ENCODE measurements at places on chromosomes 16 and 17. TPM values are rescaled to one million over a fixed set of nuclear protein-coding genes. Genes with fewer than 3 reads are reported as not detected.
A peak's percentile ranks its signal among the peaks of the same experiment; 100 is the strongest.

ALOX15B gene
- total RNA-seq = 2.7 TPM

GLG1 gene
- 121 TPM for total RNA-seq

CES3 gene
- total RNA-seq = 0.42 TPM

CDRT15 gene
- total RNA-seq = not detected

FAM20A gene
- 3.3 TPM for total RNA-seq

DNA sequence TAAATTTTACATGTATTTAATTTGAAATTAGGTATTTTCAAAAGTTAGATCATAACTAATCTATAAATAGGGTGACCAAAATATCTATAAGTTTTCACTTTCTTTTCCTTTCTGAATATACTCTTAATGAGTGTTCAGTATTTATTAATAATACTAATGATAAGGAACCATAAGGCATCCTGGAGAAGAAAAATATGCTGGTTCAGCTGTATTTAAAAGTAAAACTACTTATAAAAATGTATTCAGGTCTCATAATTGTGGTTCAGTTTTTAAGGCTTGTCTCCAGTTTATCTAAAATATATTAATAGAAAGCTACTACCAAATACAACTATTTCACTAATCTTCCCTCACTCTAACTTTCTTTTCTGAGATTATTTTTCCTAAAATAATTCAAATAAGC lies 67.3 kb downstream of the HELZ start:
- DNase-seq = no peak
- H3K27me3 ChIP-seq = no peaks in the 10 kb centered on the region
- no peaks in the 10 kb centered on the region for H3K4me1 ChIP-seq
- H3K4me3 ChIP-seq = no peak overlapping the region
- peaks cover 7% of the 10 kb centered on the region for H3K36me3 ChIP-seq

- no peaks in the 10 kb centered on the region for H3K36me3 ChIP-seq
- no peak overlapping the region for H3K4me3 ChIP-seq
- no peak for DNase-seq
- no peak overlapping the region for H3K27ac ChIP-seq
- H3K27me3 ChIP-seq = no peaks in the 10 kb centered on the region
Observed at GRCh38 chr16:64098451-64098850, 1023.4 kb downstream of the CDH11 start.

DNA sequence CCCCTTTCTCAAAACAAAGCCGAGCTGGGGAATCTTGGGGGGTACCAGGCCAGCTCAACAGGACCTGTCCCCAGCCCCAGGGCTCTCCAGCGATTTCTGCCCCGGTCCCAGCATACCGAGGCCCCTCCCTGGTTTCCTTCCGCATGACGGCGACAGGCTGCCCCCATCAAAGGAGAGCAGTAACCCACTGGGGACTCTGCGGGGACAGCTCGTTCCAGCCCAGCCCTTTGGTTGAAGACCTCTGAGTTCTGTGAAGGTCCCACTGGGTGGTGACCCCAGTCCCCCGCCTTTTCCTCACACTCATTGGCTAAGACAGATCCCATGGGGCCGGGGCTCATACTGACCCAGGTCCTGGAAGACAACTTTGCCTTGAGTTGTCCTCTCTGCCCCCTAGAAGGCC lies 4.1 kb downstream of the SMTNL2 start:
- no peak overlapping the region for H3K4me3 ChIP-seq
- H3K4me1 ChIP-seq = peaks cover 27% of the 10 kb centered on the region
- H3K27ac ChIP-seq = peak overlapping the region; percentile 71
- no peak for DNase-seq
- peaks cover 23% of the 10 kb centered on the region for H3K27me3 ChIP-seq
- H3K36me3 ChIP-seq = no peaks in the 10 kb centered on the region

- H3K27ac ChIP-seq = peak overlapping the region; percentile 95
- H3K27me3 ChIP-seq = no peaks in the 10 kb centered on the region
- H3K36me3 ChIP-seq = peaks cover 33% of the 10 kb centered on the region
- H3K4me3 ChIP-seq = peak overlapping the region; percentile 100
Observed at GRCh38 chr16:1770328-1771187, 785 bp downstream of the NME3 start.

- no peaks in the 10 kb centered on the region for H3K4me1 ChIP-seq
- H3K27me3 ChIP-seq = no peaks in the 10 kb centered on the region
- no peak overlapping the region for H3K4me3 ChIP-seq
Observed at GRCh38 chr17:34884597-34884996, 76.7 kb downstream of the CCT6B start.

- H3K4me3 ChIP-seq = peak within 1 kb of the TSS; percentile 64
- peak; percentile 93 for DNase-seq
- H3K27me3 ChIP-seq = no peaks in the 10 kb centered on the region
- peaks cover 31% of the 10 kb centered on the region for H3K4me1 ChIP-seq
- H3K36me3 ChIP-seq = peaks cover 5% of the 10 kb centered on the region
- peak within 1 kb of the TSS; percentile 100 for H3K27ac ChIP-seq
Observed at GRCh38 chr16:89873109-89873971, at the start of gene TCF25. Gene TCF25, plus strand, starts transcription at chr16:89873592. Its CDS starts 76 bp downstream, at chr16:89873668.

GRCh38 chr17:66791347-66791746 lies 43.6 kb upstream of the CACNG5 start:
- H3K27me3 ChIP-seq = no peaks in the 10 kb centered on the region
- no peak for DNase-seq
- H3K27ac ChIP-seq = no peak overlapping the region
- H3K4me3 ChIP-seq = no peak overlapping the region
- peaks cover 3% of the 10 kb centered on the region for H3K4me1 ChIP-seq
